Mesenchymal stem cell (in vitro differentiated cells and primary cell): ENCODE measurements at places on chromosomes 4 and X.

GRCh38 chr4:113919611-113920010 is 59.8 kb downstream of the ARSJ start:
- peak overlapping the region; percentile 52 for H3K27ac ChIP-seq
- H3K4me3 ChIP-seq: no peak overlapping the region
- peaks cover 2% of the 10 kb centered on the region for H3K4me1 ChIP-seq
- no peaks in the 10 kb centered on the region for H3K27me3 ChIP-seq

- H3K27ac ChIP-seq: peak overlapping the region; percentile 88
- H3K4me3 ChIP-seq: peak overlapping the region; percentile 80
- peak; percentile 83 for DNase-seq
- H3K36me3 ChIP-seq: no peaks in the 10 kb centered on the region
Measured at GRCh38 chr4:55545641-55546505, 836 bp downstream of the CLOCK start.

DNA sequence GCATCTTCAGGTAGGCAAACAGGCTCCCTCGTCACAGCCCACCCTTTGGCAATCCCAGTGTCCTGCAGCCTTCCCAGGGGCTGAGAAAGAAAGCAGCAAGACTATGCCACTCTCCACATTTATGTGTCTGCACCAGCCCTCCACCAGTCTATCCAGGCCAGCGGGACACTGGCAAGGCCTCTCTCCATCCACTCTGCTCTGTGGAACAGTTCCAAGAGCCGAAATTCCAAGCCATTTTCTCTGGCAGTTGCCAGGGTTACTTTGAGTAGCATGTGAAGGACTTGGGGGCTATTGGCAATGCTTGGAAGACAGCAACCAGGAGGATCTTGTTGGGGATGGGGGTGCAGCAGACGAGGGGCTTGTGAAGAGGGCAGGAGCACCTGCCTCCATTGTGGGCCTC is 52.1 kb downstream of the TSC22D3 start:
- H3K27me3 ChIP-seq: no peaks in the 10 kb centered on the region
- H3K27ac ChIP-seq: no peak overlapping the region
- DNase-seq: no peak
- H3K36me3 ChIP-seq: no peaks in the 10 kb centered on the region
- no peak overlapping the region for H3K4me3 ChIP-seq

DNA sequence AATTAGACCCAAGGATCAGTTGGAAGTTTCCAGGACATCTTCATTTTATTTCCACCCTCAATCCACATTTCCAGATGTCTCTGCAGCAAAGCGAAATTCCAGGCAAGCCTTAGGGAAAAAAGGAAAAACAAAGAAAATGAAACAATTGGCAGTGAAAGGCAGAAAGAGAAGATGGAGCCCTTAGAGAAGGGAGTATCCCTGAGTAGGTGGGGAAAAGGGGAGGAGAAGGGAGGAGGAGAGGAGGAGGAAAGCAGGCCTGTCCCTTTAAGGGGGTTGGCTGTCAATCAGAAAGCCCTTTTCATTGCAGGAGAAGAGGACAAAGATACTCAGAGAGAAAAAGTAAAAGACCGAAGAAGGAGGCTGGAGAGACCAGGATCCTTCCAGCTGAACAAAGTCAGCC is at the start of gene PLP1:
Gene PLP1 (plus strand): TSS at position 295 of the 400 bp plus-strand sequence. CDS start 156 bp downstream, outside the sequence.
- no peaks in the 10 kb centered on the region for H3K36me3 ChIP-seq
- no peak for DNase-seq
- H3K27me3 ChIP-seq: peaks cover 9% of the 10 kb centered on the region

DNA sequence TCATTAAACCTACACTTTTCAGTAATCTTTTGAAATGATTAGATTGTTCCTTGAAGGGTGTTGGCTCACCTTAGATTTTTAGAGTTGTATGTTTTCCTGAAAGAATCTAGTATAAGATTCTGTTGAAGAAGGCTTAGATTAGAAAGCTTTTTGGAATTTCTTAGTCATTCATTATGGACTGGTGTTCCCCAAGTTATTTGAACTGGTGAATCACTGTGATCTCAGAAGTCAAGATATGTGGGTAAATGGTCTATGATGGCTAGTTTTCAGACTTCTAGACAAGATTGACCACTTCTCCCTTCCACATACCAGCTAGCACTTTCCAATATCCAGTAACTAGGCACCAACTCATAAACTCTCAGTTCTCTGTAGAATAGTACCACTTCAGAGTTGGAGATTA is 138.1 kb downstream of the KDM6A start:
- no peak overlapping the region for H3K4me3 ChIP-seq
- H3K27ac ChIP-seq: no peak overlapping the region
- H3K4me1 ChIP-seq: no peaks in the 10 kb centered on the region

- no peaks in the 10 kb centered on the region for H3K27me3 ChIP-seq
- no peaks in the 10 kb centered on the region for H3K4me1 ChIP-seq
- no peak overlapping the region for H3K4me3 ChIP-seq
Measured at GRCh38 chr4:44927399-44928380, 201.3 kb upstream of the GNPDA2 start.

- DNase-seq: no peak
- no peak overlapping the region for H3K27ac ChIP-seq
- no peaks in the 10 kb centered on the region for H3K4me1 ChIP-seq
- H3K36me3 ChIP-seq: no peaks in the 10 kb centered on the region
- no peak overlapping the region for H3K4me3 ChIP-seq
Measured at GRCh38 chrX:30576881-30577280, 685 bp downstream of the TASL start.

GRCh38 chr4:77893451-77893850 is 30.8 kb downstream of the MRPL1 start:
- no peak overlapping the region for H3K4me3 ChIP-seq
- H3K27me3 ChIP-seq: no peaks in the 10 kb centered on the region
- DNase-seq: no peak
- H3K36me3 ChIP-seq: peaks cover 4% of the 10 kb centered on the region

GRCh38 chr4:177222781-177223180 is 86.9 kb upstream of the NEIL3 start:
- DNase-seq: no peak
- peak overlapping the region; percentile 71 for H3K27ac ChIP-seq
- H3K27me3 ChIP-seq: no peaks in the 10 kb centered on the region
- H3K36me3 ChIP-seq: no peaks in the 10 kb centered on the region

DNA sequence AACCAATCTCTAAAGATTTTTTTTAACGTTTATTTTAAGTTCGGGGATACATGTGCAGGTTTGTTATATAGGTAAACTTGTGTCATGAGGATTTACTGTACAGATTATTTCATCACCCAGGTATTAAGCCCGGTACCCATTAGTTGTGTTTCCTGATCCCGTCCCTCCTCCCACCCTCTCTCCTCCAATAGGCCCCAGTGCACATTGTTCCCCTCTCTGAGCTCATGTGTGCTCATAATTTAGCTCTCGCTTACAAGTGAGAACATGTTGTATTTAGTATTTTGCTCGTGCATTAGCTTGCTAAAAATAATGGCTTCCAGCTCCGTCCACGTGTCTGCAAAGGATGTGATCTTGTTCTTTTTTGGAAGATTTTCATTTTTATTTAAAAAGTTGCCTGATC is 2309.4 kb upstream of the AGA start:
- H3K4me3 ChIP-seq: no peak overlapping the region
- H3K4me1 ChIP-seq: no peaks in the 10 kb centered on the region
- H3K27me3 ChIP-seq: no peaks in the 10 kb centered on the region
- H3K27ac ChIP-seq: no peak overlapping the region

DNA sequence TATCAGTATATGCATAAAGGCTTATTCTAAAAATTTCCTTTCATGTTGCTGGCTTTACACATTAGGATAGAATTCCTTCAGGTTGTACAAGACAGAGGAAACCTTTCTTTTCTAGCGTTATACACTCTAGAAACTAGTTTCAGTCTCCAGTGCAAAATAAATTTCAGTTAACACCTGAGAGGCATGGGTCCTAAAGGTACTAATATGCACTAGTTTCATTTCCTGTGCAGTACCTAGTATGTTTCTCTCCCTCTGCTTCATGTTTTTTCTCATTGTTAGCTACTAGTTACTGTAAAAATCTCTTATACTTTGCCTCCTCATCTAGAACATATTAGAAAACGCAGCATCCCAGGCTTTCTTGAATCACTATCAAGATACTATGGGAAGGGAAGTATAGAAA is 54.0 kb downstream of the SNX25 start:
- no peak for DNase-seq
- H3K4me1 ChIP-seq: peaks cover 8% of the 10 kb centered on the region
- H3K27me3 ChIP-seq: no peaks in the 10 kb centered on the region

DNA sequence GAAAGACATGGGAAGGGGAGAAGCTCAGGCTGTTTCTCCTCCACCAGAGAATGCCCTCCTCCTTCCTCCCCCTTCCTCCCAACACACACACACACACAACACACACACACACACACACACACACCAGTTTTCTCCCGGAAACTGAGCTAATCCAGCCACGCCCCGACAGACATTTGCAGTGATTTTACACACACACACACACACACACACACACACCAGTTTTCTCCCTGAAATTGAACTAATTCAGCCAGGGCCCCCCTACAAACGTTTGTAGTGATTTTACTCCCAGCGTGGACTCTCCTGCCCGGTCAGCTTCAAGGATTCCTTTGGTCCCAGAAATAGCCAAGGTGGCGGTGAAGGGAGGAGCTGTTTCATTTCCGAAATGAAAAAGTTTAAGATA is 32.9 kb upstream of the STX18 start:
- no peaks in the 10 kb centered on the region for H3K27me3 ChIP-seq
- peaks cover 9% of the 10 kb centered on the region for H3K4me1 ChIP-seq
- H3K4me3 ChIP-seq: peak overlapping the region; percentile 80
- H3K36me3 ChIP-seq: no peaks in the 10 kb centered on the region
- peak; percentile 92 for DNase-seq
- no peak overlapping the region for H3K27ac ChIP-seq

DNA sequence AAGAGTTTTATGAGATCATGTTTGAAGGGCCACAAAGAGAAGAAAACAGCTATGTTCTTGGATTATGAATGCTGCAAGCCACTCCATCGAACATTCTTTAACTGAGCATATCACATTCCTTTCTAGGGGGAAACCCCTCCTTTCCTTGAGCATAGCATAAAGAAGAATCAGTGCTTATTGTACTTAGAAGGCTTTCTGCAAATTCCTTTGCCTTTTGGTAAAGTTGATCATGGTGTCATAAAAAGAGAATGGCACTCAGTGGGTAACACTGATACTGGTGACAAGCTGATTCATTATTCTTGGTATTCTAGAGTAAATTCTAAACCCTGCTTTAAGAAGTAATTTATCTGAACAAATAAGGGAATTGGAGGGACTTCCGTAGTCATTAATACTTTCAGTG is 88.5 kb upstream of the GPR34 start:
- peak; percentile 43 for DNase-seq
- H3K27me3 ChIP-seq: peaks cover 12% of the 10 kb centered on the region
- no peaks in the 10 kb centered on the region for H3K4me1 ChIP-seq

GRCh38 chrX:63508668-63509067 is 157.5 kb upstream of the SPIN4 start:
- H3K4me3 ChIP-seq: no peak overlapping the region
- H3K27ac ChIP-seq: no peak overlapping the region

GRCh38 chrX:42175843-42176242 is 252.5 kb upstream of the CASK start:
- H3K4me3 ChIP-seq: no peak overlapping the region
- H3K27ac ChIP-seq: no peak overlapping the region
- DNase-seq: no peak
- H3K36me3 ChIP-seq: no peaks in the 10 kb centered on the region
- H3K27me3 ChIP-seq: peaks cover 8% of the 10 kb centered on the region

GRCh38 chr4:61407642-61408618 is 207.8 kb downstream of the ADGRL3 start:
- no peak for DNase-seq
- no peak overlapping the region for H3K27ac ChIP-seq
- H3K36me3 ChIP-seq: no peaks in the 10 kb centered on the region
- no peaks in the 10 kb centered on the region for H3K27me3 ChIP-seq

GRCh38 chrX:56813318-56813837 is 84.3 kb downstream of the NBDY start:
- DNase-seq: peak; percentile 76
- H3K36me3 ChIP-seq: no peaks in the 10 kb centered on the region
- H3K27ac ChIP-seq: no peak overlapping the region
- H3K4me3 ChIP-seq: no peak overlapping the region

GRCh38 chrX:110210417-110211139 is 107.3 kb downstream of the AMMECR1 start:
- no peaks in the 10 kb centered on the region for H3K27me3 ChIP-seq
- no peaks in the 10 kb centered on the region for H3K4me1 ChIP-seq
- no peak overlapping the region for H3K4me3 ChIP-seq
- peak overlapping the region; percentile 25 for H3K27ac ChIP-seq

GRCh38 chr4:95105112-95105511 is 347.4 kb downstream of the BMPR1B start:
- H3K27me3 ChIP-seq: no peaks in the 10 kb centered on the region
- H3K27ac ChIP-seq: no peak overlapping the region
- no peaks in the 10 kb centered on the region for H3K36me3 ChIP-seq
- H3K4me1 ChIP-seq: no peaks in the 10 kb centered on the region

- H3K4me3 ChIP-seq: no peak overlapping the region
- no peak overlapping the region for H3K27ac ChIP-seq
- H3K4me1 ChIP-seq: no peaks in the 10 kb centered on the region
- no peak for DNase-seq
- no peaks in the 10 kb centered on the region for H3K27me3 ChIP-seq
- H3K36me3 ChIP-seq: no peaks in the 10 kb centered on the region
Measured at GRCh38 chr4:127486248-127486647, 146.5 kb upstream of the INTU start.

DNA sequence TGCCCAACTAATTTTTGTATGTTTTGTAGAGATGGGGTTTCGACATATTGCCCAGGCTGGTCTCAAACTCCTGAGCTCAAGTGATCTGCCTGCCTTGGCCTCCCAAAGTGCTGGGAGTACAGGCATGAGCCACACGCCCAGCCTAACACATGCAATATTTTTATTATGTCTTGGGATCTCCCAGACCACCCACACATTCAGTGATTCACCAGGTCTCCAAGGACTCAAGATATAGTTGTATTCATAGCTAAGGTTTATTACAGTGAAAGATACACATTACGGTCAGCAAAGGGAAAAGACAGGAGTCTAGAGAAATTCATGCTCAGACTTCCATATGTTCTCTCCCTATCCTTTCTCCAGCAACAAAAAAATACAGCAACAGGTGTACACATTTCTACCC is 25.5 kb upstream of the FAM120C start:
- no peak overlapping the region for H3K27ac ChIP-seq
- H3K27me3 ChIP-seq: no peaks in the 10 kb centered on the region
- no peaks in the 10 kb centered on the region for H3K4me1 ChIP-seq
- DNase-seq: no peak
- no peaks in the 10 kb centered on the region for H3K36me3 ChIP-seq

GRCh38 chrX:9530848-9531274 is 66.0 kb downstream of the TBL1X start:
- peaks cover 8% of the 10 kb centered on the region for H3K4me1 ChIP-seq
- DNase-seq: peak; percentile 87
- peak overlapping the region; percentile 59 for H3K4me3 ChIP-seq
- no peaks in the 10 kb centered on the region for H3K27me3 ChIP-seq

- no peaks in the 10 kb centered on the region for H3K36me3 ChIP-seq
- no peak overlapping the region for H3K27ac ChIP-seq
- no peak overlapping the region for H3K4me3 ChIP-seq
Measured at GRCh38 chrX:22585831-22586230, 313.1 kb downstream of the CBLL2 start.

DNA sequence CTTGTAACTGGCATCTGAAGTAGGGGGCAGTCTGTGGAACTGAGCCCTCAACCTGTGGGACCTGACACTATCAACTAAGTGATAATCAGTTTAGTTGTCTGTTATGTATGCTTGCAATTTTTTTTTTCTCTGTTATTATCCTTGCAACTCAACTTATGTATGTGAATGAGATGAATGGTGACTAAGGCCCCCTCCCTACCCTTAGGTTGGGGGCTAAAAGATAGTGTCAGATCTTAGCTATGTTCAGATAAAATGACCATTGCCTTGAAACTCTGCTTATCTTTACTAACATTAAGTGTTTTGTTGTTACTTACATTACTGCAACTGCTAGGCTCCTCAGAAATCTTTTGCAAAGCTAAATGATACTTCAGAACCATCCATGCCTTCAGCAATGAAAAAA is 31.5 kb downstream of the TMEM184C start:
- H3K4me1 ChIP-seq: no peaks in the 10 kb centered on the region
- no peaks in the 10 kb centered on the region for H3K27me3 ChIP-seq
- DNase-seq: no peak
